Hippocampal formation (tissue), 2 donors: ENCODE measurements at places on chromosomes 5 and 9.

- DNase-seq, result no peak
These were observed 63.9 kb upstream of the SYK start for GRCh38 chr9:90737742-90738141.

GRCh38 chr9:113446323-113446740, 17.2 kb upstream of the RGS3 start:
- no peak for DNase-seq

DNA sequence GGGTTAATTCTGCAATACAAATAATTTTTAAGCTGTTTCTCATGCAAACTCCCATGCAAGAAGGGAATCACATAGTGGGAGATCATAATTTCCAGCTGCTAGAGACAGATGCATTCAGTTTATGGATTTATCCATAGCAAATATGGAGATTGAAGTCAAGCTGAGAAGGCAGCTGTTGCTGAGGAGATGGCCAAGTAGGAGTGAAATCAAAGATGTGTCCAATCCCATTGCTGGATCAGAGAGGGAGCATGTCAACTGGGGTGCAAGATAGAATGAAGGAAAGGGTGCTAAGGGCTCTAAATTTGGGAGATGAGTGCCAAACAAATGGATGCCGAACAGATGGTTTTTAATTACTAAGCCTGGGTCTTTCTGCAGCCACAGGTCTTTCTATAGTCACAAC, 504.5 kb downstream of the NFIB start:
- DNase-seq, result no peak

DNA sequence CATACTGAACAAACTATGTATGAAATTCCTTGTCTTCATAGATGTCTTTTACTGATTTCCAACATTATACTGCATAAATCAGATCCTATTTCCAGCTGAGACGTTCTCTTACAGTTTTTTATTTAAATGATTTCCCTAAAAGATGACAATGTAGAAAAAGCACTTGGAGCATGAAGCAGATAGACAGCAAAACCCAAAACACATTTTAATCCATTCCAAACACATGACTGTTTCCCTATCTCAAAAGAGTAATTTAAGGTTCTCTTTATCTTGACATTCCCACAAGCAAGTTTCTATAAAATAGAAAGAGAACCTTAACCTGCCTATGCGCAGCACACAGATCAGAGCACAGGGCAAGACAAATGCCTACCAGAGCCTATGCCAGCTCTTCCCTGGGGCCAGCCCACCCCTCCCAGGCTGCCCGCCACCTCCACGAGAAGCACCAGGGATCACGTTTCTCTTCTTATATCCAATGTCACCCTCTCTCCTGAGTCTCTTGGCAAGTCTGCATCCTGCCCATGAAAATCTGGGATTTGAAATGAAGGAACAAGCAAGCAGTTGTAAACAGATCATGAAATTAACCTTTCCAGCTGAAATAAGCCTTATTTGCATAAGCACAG, 52.4 kb downstream of the RETREG1 start:
- DNase-seq, result no peak

DNA sequence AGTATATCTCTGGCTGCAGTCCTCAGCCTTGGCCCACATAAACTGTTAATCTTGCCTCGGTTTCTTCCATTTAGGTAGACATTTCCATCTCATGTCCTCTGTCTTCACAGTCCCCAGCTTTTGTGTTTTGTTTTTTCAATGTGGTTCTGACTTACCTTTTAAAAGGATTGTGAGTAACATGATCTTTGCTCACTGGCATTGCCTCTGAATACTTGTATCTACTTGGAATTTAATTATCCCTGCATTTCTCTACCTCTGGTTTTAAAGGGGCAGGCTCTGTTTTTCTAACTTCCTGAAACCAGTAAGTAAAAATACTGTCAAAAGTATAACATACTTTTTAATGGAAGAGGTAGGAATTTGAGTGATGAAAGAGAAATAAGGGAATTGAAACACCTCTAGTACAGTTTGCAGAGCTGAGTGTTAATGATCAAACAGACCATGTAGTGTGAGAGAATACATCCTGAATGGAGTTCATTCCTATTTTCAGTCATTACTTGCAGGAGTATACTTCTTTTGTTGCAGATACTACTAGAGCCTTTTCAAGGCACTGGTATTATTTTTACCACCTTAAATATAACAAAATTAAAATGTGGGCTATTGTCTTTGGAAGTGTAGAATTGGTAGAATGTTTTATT, 62.6 kb downstream of the MTREX start:
- DNase-seq, result no peak

- DNase-seq, result peak; percentile 52
These were observed 16.9 kb downstream of the RAD1 start for GRCh38 chr5:34898258-34898895.

GRCh38 chr5:52956915-52957747, 32.0 kb upstream of the ITGA2 start:
- DNase-seq, result no peak

DNA sequence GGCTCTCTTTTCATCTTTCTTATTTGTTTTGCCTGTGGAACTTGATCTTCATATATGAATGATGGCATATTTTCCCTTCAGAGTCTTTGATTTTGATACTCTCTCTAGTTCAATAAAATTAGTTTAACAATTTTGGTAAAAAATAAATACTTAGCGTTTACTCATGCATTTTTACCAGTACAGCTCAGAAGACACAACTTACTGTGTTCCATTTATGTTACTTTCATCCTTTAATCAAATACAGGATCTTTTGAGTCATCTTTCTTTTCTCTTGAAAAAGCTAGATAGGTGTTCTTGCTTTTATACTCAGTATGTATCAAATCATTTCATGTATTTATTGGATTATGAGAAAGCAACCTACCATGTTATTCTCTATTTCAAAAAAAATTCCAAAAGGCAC, 47.1 kb upstream of the RICTOR start:
- no peak for DNase-seq
